ENCODE measurements at places on chromosomes 2 and 18. TPM values are rescaled to one million over a fixed set of nuclear protein-coding genes. Genes with fewer than 3 reads are reported as not detected.
A peak's percentile ranks its signal among the peaks of the same experiment; 100 is the strongest.

Gene ALPP
- total RNA-seq: not detected

Gene SIX3
- not detected for total RNA-seq

DNA sequence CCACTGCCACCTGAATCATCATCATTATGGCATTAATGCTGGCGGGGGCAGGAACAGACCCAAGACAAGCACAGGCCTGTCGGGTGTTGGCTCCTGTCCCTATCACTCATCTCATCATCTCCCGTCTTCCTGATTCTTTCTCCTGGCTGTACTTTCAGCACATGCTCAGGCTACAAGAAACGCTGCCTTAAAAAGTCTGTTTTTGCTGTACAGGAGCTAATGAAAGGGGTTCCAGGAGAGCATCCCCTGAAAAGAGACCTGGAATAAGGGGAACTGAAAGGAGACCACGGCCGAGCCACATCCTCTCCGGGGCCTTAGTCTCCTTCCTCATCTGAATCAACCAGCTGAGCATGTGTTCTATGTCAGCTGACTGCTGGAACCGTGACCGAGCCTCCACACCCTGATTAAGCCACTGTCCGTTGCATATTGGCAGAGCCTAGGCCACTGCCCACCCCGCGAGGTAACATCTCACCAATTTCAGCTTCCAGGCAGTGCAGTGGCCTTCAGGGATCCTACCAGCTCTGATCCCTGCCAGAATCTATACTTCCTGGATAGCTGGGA lies 62.6 kb downstream of the DNMT3A start:
- no peak for DNase-seq

- peak; percentile 90 for DNase-seq
Measured at GRCh38 chr18:45684341-45685115, 39.5 kb upstream of the SLC14A1 start.

- no peak for DNase-seq
Measured at GRCh38 chr2:19757586-19757985, 144.2 kb downstream of the TTC32 start.

- DNase-seq: peak; percentile 63
Measured at GRCh38 chr2:173075781-173076580, at the start of gene MAP3K20. TSS of gene MAP3K20 (plus strand) at chr2:173075846. CDS start at chr2:173091032, 15,186 bp downstream.

- no peak for DNase-seq
Measured at GRCh38 chr18:46716336-46716735, 40.5 kb downstream of the ST8SIA5 start.

- no peak for DNase-seq
Measured at GRCh38 chr18:9961041-9961440, 47.2 kb downstream of the VAPA start.

GRCh38 chr2:54106631-54107454 lies 8.6 kb upstream of the ACYP2 start:
- DNase-seq: peak; percentile 56

GRCh38 chr2:115838539-115838938 lies 1396.1 kb downstream of the DPP10 start:
- no peak for DNase-seq

DNA sequence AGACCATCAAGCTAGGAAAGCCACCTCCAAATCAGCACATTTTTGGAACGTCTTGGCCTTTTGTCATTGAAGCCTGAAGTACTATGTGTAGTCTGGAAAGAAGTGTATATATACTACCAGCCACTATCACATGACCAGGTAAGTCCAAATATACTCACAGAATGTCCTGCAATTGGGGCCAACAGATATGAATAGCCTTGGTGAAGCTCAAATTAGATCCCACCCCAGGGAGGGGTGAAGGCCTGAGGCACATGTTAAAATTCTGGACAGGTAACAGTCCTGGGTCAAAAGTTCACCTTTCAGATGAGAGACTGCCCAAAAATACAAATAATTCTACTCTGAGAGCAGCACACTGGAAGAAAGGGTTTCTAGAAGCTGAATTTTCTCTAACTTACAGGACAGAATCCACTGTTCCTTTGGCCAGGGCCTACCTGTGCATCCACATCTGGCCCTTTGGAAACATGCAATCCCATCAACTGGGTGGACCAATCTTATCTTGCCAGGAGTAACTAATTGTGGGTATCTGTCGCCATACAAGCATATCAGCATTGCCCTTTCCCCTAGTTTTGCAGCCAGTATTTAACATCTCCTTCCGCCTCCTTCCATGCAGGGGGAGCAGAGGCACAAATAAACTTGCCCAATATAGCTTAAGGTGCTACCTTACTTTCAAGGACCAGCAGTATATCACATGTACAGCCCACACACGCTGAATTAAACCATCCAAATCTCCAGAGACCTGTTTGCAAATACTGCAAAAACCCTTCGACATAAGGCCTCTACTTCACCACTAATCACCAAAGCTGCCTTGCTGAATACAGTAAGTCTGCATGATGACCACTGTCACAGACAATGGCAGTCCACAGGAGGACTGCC lies 67.8 kb downstream of the EIF5B start:
- no peak for DNase-seq

Gene CPO
- not detected for total RNA-seq

DNA sequence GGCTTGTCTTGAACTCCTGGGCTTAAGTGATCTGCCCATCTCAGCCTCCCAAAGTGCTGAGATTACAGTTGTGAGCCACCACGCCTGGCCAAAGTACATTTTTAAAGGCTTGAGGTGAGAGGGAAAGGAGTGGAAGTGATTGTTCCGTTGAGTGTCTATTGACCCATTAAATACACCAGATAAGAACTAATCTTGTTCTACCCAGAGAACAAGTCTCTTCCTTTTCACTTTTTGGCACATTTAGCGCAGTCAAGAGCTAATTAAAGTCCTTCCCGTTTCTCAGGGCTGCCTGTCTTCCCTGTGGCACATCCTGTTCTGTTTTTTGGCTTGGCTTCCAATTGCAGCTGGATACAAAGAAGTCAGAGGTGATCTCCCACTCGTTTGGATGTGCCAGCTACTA lies 172.3 kb downstream of the ALPK2 start:
- no peak for DNase-seq

DNA sequence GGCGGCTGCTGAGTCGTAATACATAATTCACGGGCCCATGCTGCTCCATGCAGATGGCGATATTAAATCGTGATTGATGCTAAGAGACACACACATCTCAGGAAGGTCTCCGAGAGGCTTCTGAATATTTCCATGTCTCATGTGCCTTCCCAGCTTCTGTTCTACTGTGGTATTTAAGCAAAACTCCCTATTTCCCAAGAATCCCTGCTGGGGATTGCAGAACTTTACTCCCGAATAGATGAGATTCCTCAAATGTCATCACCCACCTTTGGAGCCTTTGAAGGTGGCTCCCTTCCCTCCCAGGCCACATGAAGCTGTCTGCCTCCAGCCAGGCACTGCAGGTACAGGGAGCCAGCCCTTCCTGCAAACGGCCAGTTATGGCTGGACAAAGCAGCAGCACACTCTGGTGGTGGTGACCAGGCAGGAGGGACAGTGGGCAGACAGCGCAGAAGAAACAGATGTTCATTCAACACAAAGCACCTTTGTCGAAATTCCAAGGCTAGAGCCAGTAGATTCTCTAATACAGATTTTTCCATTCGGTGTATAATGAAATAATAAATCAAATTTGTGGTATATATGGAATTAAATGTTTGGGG lies 14.1 kb downstream of the NRP2 start:
- DNase-seq: no peak

GRCh38 chr18:77068321-77069312 lies 64.0 kb downstream of the MBP start:
- DNase-seq: peak; percentile 45

Gene RNU2-63P
- total RNA-seq: 18.8 TPM

Gene RHOB
- total RNA-seq: 138 TPM

- no peak for DNase-seq
Measured at GRCh38 chr2:15799432-15799827, 140.9 kb upstream of the MYCN start.

Gene SLC4A3
- total RNA-seq: 13.4 TPM

Gene CFC1
- total RNA-seq: not detected

Gene HNMT
- 1.7 TPM for total RNA-seq

Gene CAPN10
- 14.5 TPM for total RNA-seq

- no peak for DNase-seq
Measured at GRCh38 chr18:33951031-33951430, 273.7 kb downstream of the NOL4 start.

DNA sequence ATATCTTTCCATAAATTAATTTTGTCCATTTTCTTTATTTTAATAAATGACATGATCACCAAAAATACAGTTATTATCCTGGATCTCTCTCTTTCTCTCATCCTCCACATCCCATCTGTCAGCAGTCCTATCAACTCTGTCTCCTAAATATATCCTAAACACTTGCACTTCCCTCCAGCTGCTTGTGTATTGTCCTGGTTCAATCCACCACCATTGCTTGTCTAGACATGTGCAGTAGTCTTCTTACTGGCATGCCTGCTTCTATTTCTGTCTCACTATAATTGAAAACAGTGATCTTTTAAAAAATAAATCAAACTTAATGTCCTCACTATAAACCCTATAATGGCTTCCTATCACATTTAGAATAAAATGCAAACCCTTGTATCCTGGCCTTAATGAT lies 2168.6 kb upstream of the PIK3C3 start:
- DNase-seq: no peak

- no peak for DNase-seq
Measured at GRCh38 chr2:168976034-168976654, 55.0 kb downstream of the ABCB11 start.

GRCh38 chr2:157245846-157246764 lies 11.4 kb upstream of the GALNT5 start:
- peak; percentile 95 for DNase-seq

GRCh38 chr2:160257041-160257742 lies 57.1 kb upstream of the ITGB6 start:
- DNase-seq: peak; percentile 20

Gene PARD6G
- 0.46 TPM for total RNA-seq

DNA sequence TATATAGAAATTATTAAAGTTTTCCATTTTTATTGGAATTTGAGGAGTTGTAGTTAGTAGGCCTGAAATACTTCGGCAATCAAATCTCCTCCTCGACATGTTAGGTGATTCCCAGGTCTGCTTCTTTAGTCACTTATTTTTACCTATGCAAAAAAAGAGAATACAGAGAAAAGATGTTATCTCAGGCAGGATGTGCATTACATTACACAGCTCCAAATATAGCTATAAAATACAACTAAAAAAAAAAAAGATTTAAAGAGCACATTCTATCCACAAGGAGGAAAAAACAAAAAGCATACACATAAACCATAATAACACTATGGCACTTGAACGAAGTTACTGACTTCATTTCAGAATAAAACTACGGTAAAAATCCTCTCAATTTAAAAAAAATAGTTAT lies 8.1 kb downstream of the STK17B start:
- DNase-seq: no peak

GRCh38 chr2:109475531-109476210 lies 138.1 kb downstream of the SEPTIN10 start:
- DNase-seq: peak; percentile 58

GRCh38 chr2:228771315-228771714 lies 499.8 kb downstream of the PID1 start:
- no peak for DNase-seq

Gene ERBB4
- not detected for total RNA-seq

DNA sequence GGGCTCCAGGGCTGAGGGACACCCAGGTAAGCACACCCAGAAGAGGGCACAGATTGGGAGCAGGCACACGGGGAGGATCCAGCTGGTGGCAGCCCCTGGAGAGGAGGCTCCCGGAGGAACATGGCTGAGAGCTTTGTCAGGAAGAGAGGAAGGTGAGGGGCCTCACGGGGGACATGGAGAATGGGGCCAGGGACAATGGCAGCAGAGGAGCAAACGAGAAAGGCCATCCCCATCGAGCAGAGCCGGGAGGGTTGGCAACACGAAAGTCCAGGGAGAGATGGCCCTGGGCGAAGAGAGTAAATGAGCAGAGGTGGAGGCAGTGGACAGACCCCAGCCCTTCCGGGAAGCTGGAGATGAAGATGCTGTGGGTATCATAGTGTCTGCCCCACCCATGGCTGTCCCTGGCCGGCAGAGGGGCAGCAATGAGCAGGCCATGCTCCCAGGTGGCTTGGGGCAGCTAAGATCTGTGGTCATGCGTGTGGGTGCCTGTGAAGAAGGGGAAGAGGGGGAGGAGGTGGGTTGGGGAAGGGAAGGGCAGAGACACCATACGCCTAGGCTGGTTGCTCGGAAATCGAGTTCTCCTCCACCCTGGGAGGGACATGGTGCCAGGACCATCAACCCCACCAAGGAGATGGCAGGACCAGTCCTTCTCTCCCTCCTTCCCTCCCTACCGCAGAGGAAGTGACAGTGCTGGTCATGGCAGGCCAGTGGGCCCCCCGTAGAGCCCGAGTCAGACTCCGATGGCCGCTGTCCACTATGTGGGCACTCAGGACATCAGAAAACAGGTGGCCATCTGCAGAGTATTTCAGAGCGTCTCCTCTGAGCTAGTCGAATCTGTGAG lies 191.7 kb downstream of the NDUFA10 start:
- no peak for DNase-seq

Gene DUSP19
- 3.3 TPM for total RNA-seq

DNA sequence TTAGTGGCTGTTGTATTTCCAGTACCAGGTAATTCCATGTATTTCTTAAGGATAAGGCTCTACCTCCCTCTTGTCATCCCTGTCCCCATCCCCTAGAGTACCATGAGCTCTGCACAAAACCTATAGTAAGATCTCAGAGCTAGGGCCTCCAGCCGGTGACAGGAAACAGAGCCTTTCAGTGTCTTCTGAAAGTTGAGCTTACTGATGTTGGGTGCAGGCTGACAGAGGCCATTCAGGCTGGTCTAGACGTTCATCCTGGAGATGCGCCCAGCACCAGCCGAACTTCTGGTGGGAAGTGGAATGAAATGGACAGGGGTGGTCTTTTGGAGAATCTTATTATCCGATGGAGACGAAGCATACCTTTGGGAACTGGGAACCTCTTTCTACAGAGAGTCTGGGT lies 16.7 kb upstream of the LYPD6B start:
- DNase-seq: no peak

DNA sequence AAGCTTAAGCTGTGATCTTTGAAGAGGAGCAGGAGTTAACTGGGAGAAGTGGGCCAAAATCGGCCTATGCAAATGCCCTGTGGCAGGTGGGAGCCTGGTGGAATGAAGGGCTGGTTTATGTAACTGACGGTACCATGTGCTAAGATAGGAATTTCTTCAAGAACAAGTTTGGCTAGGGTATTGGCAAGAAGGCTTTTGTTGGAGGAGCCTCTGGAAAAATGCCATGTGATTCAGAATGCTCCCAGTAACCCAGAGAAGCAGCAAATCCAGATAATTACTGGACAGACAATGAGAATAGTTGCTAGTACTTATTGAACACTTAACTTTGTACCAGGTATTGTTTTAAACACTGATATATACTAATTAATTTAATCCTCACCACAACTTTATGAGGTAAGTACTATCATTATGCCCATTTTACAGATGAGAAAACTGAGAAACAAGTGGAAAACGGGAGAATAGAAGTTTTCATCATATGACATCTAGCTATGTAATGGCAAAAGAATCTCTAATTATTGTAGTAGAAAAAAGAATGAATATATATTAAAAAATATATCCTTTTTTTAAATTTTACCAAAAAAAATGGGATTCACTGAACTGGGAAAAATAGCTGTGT lies 9.1 kb upstream of the FAM124B start:
- peak; percentile 25 for DNase-seq
